ENCODE measurements at places on chromosomes 12 and 14.

DNA sequence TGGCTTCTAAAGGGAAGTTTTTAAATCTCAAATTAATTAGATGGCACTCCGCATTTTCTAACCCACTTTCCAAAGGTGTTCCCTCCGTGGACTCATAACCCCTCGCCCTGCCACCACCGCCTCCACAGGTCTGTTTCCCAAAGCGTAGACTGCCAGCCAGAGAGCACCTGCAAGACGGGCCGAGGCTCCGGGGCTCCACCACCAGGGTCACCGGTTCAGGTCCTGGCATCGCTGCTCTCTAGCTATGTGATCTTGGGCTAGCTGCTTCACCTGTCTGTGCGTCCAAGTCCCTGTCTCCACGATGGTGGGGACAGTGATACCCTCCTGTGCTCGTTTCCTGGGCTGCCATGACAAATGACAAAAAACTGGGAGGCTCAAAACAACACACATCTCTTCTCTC lies 11.5 kb downstream of the RIMBP2 start:
- no peak for DNase-seq

DNA sequence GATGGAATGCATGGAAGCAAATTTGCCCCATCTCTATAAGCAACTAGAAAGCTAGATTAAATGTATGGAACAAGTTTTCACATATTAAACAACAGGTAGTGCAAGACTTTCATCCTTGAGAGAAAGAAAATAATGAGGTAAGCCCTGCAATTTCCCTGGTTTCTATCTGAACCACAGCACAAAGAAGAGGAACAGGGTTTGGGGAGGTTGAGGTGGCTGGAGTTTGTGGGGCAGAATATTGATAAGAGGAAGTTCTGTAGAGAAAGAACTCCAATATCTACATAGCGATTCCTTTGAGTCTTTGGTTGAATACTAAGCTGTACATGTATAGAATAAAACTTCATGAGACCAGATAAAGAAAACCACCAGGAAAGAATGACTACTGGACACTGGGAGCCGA lies 96.3 kb upstream of the CCND2 start:
- no peak for DNase-seq

GRCh38 chr12:130752692-130753230 lies 36.7 kb upstream of the RIMBP2 start:
- no peak for DNase-seq

DNA sequence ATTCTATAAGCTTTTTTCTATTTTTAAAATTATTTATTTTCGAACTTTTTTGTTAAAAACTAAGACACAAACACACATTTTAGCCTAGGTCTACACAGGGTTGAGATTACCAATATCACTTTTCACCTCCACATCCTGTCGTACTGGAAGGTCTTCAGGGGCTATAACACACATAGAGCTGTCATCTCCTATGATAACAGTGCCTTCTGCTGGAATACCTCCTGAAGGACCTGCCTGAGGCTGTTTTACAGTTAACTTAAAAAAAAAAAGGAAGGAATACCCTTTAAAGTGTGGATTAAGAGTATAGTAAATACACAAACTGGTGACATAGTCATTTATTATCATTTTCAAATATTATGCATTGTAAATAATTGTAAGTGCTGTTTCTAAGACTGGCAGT lies 43.0 kb downstream of the RASSF8 start:
- DNase-seq: no peak

- DNase-seq: no peak
Observed at GRCh38 chr14:65783576-65783975, 371.0 kb downstream of the FUT8 start.

DNA sequence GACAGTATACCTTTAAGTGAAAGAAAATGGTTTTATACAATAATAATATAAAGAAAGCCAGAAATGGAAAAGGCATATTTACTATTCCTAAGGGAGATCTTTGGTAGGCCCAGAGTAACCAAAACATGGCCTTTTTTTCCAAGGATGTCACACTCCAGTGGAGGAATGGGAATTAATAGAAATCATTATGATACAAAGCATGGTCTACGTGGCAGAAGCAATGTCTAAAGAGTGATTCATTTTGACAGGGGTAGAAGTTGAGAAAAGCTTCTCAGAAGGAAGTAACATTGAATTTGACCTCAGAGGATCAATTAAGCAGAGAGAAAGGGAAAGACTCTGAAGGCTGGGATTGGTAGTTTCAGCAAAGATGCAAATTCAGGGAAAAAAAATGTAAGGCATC lies 208.6 kb downstream of the BTG1 start:
- DNase-seq: no peak

DNA sequence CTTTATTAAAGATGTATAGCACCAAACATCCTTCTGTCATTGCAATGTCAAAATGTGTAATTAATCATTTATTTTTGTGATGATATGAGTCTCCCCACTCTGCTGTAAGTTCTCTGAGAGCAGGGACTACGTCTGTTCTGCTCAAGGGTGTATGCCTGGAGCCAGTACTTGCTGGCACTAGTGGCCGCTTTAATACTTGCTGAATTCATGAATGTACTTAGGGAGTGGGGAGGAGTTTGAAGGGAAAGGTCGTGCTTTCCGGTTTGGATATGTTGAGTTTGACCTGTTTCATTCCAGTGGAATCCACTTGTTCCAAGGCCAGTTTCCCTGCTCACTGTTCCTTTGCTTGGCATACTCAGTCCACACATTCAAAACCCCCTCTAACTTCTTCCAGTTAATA lies 1.9 kb upstream of the DCAF5 start:
- DNase-seq: no peak

- DNase-seq: no peak
Observed at GRCh38 chr12:5059358-5059757, 15.7 kb downstream of the KCNA5 start.

- no peak for DNase-seq
Observed at GRCh38 chr12:95582230-95583058, 31.2 kb upstream of the USP44 start.

GRCh38 chr14:58814466-58814865 lies 176.7 kb downstream of the DACT1 start:
- no peak for DNase-seq

DNA sequence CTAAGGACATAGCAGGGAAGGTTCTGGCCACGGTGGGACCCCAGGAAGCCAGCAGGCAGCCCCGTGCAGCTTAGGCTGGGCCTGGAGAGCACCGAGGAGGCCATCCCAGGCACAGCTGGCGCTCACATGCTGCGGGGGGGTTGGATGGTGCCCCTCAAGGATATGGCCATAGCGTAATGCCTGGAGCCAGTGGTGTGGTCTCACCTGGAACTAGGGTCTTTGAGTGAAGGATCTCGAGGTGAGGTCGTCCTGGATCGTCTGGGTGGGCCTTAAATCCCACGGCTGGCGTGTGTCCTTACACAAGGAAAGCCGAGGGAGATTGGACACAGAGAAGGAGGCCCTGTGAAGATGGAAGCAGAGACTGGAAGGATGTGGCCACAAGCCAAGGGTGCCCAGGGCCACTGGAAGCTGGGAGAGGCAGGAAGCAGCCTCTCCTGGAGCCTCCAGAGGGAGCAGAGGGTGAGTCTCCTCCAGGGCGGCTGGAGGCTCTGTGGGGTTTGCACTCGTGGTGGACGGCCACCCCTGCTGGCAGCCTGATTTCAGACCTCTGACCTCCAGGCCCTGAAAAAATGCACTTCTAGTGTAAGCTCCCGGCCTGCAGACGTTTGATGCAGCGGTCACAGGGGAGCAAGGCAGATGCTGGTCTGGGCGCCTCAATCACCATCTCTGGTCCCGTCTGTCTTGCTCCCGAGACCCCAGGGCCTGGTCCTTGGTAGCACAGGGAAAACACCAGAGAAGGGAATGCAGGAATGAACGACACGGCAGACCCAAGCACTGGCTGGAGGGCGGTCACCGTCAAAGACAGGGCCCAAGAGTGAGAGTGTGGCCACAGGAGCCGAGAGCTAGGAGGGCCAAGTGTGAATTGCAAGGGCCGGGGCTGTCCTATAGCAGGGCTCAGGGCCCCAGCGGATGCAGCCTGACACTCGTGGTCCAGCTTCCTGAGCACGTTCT lies 218.6 kb downstream of the KIF26A start:
- no peak for DNase-seq

- DNase-seq: no peak
Observed at GRCh38 chr12:111337371-111337770, 31.5 kb downstream of the PHETA1 start.

- no peak for DNase-seq
Observed at GRCh38 chr14:88947646-88948598, 123.5 kb downstream of the TTC8 start.

- DNase-seq: no peak
Observed at GRCh38 chr12:15038137-15038536, 65.3 kb downstream of the PDE6H start.

DNA sequence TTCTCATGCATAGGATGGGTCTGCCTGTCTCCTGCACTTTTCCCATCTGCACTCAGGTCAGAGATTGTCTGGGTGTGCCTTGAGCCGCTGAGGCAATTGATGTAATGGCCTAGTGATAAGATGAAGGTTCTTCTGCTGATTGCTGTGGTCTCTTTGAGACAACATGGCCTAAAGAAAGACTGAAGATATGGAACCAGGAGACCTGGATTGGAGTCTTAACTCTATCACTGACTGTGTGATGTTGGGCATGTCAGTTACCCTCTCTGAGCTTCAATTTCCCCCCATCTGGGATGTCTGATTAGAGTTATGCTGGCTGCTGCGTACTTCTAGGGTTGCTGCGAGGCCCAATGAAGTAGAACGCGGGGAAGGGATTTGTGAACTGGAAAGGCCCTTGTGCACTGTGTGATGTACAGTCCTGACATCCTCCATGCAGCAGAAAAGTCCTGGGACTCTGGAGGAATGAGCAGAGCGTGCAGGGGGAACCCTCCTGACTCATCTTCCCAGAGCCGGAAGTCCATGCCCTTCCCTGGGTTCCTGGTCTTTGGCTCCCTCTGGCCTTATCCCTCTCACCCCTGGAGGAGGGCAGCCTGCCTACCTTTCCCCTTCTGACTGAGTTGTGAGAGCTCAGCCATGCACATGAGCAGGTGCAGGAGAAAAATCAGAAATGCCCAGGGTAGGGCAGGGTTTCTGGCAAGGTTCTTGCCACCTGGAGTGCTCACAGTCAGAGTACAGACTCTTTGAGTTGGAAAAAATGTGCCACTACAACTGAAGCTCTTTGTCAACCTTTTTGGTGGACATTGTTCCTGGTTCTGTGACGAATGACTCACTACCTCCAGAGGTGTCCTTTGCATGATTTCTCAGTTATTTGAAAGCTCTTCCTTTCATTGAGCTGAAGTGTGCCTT lies 21.1 kb downstream of the PLEKHD1 start:
- DNase-seq: no peak

DNA sequence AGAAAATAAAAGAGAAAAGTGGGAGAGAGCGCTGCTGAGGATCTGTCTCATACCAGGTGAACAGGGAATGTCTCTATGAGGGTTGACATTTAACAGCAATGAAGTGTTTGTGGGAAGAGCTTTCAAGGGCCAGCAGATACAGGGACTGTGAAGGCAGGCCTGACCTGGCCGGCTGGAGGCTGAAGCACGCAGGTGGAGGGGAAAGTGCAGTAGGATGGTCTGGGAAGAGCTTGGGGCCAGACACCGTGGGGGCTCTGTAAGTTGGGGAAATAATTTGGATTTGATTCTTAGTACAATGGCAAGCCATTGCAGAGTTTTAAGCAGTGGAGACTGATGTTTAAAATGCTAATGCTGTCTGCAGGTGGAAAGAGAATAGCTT lies 23.8 kb upstream of the DHRS2 start:
- DNase-seq: no peak

DNA sequence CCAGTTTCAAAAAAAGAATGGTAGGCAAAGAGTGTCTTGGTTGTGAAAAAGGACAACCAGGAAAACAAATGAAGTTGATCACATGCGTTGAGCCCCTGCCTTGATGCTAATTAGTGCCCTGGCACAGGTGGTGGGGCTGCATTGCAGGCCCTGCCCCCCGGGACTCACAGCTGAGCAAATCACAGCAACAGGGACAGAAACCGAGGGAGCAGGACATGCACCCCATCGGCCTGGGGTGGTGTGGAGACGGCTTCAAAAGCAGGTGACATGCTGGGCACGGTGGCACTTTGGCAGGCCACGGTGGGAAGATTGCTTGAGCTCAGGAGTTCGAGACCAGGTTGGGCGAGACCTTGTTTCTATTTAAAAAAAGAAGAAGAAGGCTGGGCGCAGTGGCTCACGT lies 1.1 kb upstream of the PAPLN start:
- no peak for DNase-seq

- no peak for DNase-seq
Observed at GRCh38 chr14:62064751-62065323, 302.6 kb downstream of the SNAPC1 start.

GRCh38 chr12:14772946-14773345 lies 30.3 kb downstream of the WBP11 start:
- no peak for DNase-seq

- DNase-seq: no peak
Observed at GRCh38 chr12:98355933-98356332, 159.5 kb upstream of the TMPO start.

DNA sequence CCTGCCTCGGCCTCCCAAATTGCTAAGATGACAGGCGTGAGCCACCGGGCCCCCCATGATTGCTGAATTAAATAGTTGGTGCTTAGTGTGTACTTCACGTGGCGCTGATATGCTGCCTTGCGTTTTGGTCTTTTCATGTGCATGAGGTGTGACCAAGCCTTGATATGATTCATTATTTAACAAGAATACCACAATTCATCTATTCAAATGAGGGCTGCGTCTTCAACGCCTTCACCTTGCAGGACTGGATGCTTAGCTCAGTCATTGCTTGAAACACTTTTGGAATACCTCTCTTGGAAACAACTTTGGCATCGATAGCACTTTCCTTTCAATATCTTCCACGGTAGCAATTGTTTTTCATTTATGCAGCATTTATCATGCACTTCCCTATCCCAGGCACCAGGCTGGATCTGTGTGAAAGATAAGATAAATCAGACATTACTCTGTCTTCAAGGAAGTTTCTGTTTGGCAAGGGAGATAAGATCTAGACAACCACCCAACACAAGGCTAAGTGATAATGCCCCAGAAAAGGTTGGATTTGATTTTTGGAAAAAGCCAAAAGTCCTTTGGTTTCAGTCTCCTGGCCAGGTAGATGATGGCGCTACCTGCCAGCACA lies 1.3 kb upstream of the TEAD4 start:
- no peak for DNase-seq

GRCh38 chr14:31263485-31264133 lies 56.0 kb upstream of the HECTD1 start:
- DNase-seq: no peak

GRCh38 chr12:109758426-109759420 lies 45.1 kb downstream of the FAM222A start:
- DNase-seq: no peak

- no peak for DNase-seq
Observed at GRCh38 chr12:27220055-27220987, 23.8 kb upstream of the STK38L start.

- DNase-seq: no peak
Observed at GRCh38 chr14:70881549-70882177, 25.6 kb upstream of the PCNX1 start.

GRCh38 chr14:64303471-64303917 lies 9.3 kb upstream of the ESR2 start:
- DNase-seq: peak; percentile 48

- no peak for DNase-seq
Observed at GRCh38 chr14:70078329-70078728, 110.4 kb downstream of the SLC8A3 start.

DNA sequence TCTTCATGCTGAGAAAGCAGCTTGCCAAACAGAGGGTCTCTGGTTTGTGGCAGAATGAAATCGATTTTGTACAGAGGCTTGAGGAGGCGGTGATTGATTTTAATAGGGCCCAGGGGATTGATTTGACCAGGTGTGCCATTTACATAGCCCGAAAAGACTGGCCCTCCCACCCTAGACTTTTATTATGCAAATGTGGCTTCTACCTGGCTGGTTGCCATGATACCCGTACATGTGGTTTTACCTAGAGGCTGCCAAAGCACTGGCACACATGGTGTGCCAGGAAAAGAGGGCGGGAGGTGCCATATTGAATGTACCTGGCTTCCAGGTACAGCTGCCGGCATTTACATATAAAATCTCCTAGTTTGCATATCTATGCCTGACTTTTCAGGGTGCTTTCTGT lies 18.0 kb upstream of the GUCY2C start:
- DNase-seq: no peak

Measured in CD4-positive, alpha-beta T cell treated with Interleukin-15 for 4 hours (primary cell).